ENCODE measurements at places on chromosomes 2 and 18.

DNA sequence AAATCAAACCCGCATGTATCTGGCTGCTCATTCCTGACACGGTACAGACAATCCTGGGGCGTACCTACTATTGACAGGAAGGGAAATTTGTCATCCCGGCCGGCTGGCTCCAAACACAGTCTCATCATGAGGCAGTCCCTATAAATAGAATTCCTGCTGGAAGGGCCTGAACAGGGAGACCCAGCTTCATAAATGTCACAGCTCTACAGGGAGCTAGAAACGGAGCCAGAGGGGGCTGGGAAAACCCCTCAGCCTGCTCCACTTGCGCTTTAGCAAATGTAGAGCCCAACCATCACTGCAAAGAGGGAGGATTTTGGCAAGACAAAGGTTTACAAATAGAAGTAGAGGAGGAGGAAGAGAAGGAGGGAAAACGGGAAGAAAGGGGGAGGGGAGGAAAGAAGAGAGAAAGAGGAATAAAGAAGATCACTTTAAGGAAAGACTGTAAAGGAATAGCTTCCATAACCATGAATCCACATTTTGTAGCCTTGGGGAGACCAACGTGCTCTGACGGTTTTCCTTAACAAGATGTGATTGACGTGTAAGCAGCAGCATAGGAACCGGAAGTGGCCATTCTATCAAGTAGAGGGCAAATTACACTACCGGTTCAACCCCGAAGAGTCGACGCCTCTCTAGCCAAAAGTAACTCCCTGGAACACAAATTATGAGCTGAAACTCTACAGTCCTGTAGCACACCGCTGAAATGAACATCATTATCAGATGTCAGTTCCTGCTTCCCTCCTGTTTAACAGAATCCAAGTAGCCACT, 56.8 kb upstream of the TTN start:
- peak; percentile 4 for DNase-seq

DNA sequence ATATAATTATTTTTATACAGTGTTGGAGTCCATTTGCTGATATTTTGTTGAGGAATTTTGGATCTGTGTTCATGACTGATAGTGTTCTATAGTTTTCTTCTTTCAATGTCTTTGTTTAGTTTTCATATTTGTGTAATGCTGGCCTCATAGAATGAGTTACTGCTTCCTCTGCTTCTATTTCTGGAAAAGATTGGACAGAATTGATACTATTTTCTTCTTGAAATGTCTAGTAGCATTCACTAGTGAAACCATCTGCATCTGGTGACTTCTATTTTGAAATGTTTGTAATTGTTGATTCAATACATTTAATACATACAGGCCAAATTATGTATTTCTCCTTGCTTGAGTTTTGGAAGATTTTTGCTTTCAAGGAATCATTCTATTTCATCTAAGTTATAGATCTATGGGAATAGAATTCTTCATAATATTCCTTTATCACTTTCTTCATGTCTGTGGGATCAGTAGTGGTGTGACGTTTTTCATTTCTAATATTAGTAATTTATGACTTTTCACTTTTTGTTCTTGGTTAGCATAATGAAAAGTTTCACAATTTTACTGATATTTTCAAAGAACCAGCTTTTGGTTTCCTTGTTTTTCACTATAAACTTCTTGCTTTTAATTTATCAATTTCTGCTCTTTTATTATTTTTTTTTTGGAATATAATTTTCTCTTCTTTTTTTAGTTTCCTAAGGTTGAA, 509.9 kb upstream of the VRK2 start:
- no peak for DNase-seq

DNA sequence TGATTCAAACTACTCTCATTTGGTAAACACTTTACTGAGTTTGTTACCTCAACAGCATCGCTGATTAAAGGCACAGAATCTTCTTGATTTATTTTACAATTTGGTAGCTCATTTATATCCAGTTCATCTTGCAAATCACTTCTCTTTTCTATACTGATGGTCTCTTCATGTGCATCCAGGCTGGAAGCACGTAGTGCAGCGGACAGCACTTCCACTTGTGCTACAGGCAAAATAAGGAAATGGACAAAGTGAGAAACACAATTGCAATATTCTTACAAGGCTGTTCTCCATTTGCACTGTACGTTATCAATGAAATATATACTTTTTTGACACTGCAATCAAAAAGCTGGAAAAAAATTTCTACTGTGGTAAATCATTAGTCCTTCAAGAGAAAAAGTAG, 51.0 kb downstream of the PPP4R1 start:
- no peak for DNase-seq

- no peak for DNase-seq
Measured at GRCh38 chr2:200761266-200761665, 50.4 kb upstream of the BZW1 start.

GRCh38 chr2:99072551-99072950, 69.0 kb upstream of the C2orf15 start:
- DNase-seq = no peak

DNA sequence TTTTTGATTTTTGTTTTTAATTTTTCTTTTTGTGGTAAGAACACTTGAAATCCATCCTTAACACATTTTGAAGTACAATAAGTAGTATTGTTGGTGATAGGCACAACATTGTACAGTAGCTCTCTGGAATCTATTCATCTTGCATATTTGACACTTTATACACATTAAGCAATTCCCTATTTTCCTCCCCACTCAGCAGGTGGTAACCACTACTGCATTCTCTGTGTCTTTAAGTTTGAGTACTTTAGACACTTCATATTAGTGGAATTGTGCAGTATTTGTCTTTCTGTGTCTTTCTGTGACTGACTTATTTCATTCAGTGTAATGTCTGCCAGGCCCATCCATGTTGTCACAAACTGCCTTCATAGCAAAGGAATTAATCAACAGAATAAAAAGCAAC, 471.7 kb upstream of the CDH20 start:
- DNase-seq = no peak

DNA sequence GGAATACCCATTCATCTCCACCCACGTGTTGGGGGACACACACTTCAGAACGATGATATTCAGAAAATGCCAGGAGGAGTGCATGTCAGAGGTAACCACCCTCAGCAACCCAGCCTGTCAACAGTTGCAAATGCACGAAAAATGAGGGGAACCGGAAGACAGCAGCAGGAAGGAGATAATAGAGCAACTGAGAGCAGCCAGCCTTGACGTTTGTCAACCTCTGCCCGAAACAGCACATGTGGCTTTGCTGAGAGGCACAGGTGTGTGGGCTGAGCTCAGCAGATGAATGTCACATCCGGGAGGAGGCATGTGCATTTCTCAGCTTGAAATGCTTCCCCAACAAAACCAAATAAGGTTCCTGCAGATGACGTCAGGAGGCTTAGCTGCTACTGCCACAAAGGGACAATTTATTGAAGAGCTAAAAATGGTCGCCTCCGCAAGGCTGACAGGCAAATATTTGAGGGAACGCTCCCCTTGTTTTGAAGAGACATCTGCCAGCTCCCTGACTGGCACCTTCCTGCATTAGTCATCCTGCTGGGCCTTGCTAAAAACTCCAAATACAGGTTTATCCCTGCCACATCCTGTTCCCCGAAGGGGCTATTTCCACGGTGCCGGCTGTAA, 419.0 kb downstream of the NBAS start:
- no peak for DNase-seq

GRCh38 chr2:11073251-11073650, 82.0 kb upstream of the SLC66A3 start:
- DNase-seq = peak; percentile 47

GRCh38 chr2:239157771-239158170, 243.0 kb downstream of the HDAC4 start:
- DNase-seq = peak; percentile 35

DNA sequence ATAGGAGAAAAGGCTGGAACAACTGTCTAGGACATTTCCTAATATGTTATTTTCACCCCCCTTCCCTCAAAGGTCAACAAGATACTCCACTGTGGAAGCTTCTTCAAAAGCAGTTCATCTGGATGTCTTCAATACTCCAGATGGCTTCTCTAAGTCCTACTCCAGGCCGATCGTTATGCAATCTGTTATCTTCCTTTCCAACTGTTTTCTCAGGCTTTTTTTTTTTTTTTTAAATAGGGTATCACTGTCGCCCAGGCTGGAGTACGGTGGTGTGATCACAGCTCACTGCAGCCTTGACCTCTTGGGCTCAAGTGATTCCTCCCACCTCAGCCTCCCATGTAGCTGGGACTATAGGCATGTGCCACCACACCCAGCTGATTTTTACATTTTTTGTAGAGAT, 26.3 kb downstream of the ATP8B1 start:
- no peak for DNase-seq

DNA sequence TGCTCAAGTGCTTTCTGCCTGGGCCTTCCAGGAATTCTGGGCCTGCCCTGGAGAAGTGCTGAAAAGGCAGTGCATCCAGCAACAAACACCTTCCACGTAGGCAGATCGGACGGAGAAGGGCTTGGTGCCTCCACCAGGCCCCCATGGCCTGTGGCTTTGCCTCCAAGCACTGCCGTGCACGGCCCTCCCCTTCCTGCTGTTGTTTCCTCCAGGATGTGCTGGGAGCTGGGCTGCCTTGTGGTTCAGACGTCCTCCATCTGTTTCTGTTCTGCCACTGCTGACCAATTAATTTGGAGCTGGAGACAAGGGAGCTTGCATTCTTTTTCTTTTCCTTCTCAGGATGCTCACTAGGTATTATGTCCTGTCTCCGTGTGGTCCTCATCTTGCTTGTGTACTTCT, 197.0 kb downstream of the HRH4 start:
- DNase-seq = peak; percentile 48

GRCh38 chr2:169716238-169716886, 17.3 kb upstream of the KLHL23 start:
- DNase-seq = peak; percentile 33

- no peak for DNase-seq
Measured at GRCh38 chr2:232460171-232460570, 4.2 kb downstream of the ALPI start.

DNA sequence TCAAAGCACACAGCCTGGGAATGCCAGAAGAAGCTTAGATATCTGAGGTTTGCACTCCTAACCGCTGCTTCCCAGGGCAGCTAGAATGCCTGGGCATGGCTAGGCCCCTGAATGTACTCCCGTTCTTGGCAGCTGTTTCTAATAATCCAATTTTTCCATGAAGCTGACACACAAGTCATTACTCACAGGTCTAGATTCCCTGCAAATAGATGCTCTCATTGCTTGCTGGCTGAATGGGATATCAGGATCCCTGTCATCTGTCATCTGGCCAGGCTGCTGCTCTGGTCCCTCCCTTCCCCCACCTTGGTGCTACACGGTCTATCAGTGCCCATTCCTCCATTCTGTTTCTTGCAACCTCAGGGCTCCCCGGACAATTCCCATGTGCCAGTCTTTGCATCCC, 40.7 kb upstream of the TEX51 start:
- DNase-seq = no peak

- peak; percentile 17 for DNase-seq
Measured at GRCh38 chr2:60707750-60708371, 48.2 kb upstream of the PAPOLG start.

DNA sequence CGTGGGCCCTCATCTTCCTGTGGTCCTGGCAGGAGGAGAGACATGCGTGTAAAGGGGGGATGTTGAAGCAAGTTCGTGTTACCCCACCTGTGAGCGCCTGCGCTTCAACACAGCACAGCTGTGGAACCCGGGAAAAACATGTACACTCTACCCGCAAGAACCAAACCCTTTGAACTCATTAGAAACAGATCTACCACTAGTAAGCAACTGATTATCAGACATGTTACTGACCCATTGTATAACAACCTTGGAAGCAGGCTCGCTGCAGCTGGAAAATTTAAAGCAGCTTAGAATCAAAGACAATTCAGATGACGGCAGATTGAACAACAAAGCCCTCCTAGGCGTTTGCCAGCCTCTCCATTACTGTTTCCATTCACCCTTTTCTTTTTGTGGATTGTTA, 771.7 kb upstream of the SALL3 start:
- no peak for DNase-seq

DNA sequence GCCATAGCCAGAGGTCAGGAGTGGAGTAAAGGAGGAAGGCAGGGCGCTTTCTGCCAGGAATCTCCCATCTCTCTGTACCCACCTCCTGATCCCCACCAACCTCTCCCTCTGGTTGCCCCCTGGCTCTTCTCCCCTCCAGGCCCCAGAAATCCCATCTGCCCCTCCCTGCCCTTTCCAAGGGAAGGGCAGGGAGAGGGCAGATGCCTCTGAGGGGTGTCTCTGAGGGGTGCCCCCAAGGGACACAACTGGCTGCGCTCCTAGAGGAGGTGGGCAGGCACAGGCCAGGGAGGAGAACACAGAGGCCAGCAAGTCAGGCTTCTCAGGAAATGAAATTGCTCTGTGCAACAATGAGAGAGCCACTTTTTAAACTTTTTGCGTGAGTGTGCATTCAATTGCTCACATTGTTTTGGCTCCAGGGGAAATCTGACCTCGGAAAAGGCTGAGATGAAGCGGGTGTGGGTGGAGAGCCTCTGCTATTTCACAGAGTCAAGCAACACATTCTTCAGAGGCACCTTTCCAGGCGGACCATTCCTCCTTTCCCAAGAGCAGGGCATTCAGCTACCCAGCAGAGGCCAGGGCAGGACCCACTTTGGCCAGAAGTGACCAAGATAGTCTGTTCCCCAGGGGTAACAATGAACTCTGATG, 125.5 kb downstream of the SMAD7 start:
- peak; percentile 60 for DNase-seq

DNA sequence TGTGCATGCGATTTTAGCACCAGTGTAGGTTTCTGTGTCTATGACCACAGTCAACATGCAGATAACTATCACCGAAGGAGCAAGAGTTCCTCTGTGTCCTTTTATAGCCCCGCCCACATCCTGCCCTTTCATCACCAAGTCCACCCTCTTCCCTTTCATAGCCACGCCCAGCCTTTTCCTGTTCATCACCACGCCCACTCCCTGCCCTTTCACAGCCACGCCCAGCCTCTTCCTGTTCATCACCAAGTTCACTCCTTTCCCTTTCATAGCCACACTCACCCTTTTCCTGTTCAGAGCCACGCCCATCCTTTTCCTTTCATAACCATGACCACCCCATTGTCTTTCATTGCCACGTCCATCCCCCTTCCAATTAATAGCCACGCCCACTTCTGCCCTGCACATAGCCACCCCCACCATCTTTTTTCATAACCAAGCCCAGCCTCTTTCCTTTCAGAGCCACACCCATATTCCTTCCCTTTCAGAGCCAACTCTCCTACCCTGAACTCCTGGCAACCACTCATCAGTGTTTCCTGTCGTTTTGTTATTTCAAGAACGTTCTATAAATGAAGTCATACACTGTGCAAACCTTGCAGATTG, 273.9 kb downstream of the MYT1L start:
- no peak for DNase-seq

- no peak for DNase-seq
Measured at GRCh38 chr2:219706823-219707281, 79.4 kb downstream of the SLC4A3 start.

GRCh38 chr18:75654851-75655751, 227.6 kb upstream of the SMIM21 start:
- DNase-seq = peak; percentile 26

All from right kidney (tissue), 9 donors.